CD4-positive, alpha-beta T cell treated with Interleukin-15 for 1 hour (primary cell): ENCODE measurements at places on chromosomes 16 and 17.

- DNase-seq: no peak
These were observed 26.8 kb upstream of the PRKCA start for GRCh38 chr17:66275651-66276050.

DNA sequence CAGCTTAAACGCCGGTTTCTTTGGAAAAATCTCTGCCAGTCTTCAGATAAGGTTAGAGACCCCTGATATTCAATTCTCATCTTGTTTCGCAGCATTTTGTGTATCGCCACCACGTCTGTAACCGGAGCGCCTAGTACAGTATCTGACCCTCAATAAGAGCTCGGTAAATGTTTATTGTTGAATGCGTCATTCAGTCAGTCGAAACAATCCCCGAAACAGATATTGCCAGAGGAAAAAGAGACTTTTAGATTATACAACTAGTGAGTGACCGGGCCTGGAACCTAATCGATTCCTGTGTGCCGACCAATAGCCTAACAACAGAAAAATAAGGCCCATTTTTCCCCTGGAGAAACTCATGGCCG, 626 bp downstream of the PELP1 start:
- no peak for DNase-seq

GRCh38 chr17:72301887-72302286, 181.1 kb downstream of the SOX9 start:
- DNase-seq: no peak

DNA sequence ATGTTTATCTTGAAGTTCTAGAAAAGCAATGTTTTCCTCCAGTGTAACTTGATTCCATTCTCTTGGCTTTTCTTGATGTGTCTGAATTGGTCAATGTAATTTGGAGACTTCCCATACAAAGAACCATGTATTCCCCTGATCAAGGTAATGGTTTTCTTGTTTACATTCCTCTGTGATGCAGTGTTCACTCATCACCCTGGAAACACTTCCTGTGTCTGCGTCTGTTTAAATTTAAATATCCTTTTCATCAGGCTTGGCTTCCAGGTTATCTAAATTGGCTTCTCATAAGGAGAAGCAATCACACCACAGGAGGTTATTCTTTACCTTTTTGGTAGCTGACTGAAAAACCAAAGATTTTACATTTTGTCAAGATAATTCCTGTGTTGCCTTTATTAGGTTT, 237.3 kb upstream of the WSCD1 start:
- no peak for DNase-seq

- DNase-seq: peak; percentile 79
These were observed 19.1 kb downstream of the COQ7 start for GRCh38 chr16:19086322-19087199.

DNA sequence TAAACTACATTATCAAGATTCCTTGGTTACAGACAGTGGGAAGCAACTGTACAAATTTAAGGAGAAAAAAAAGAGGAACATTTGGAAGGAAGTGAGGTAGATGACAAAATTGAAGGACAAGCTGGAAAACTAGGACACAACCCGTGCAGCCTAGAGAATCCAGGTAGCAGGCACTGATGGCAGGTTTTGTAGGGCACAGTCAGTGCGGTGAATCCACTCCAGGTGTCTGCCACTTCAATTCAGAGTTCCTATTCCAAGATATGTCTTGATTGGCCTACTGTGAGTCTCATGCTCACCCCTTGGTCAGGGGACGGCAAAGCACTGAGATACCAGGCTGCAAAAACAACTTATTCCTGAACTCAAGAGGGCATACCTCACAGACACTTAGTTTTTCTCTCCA, 37.8 kb downstream of the TNRC6C start:
- no peak for DNase-seq

GRCh38 chr16:26212599-26212998, 520.8 kb downstream of the HS3ST4 start:
- no peak for DNase-seq

GRCh38 chr16:74561626-74562025, 45.3 kb downstream of the GLG1 start:
- no peak for DNase-seq

DNA sequence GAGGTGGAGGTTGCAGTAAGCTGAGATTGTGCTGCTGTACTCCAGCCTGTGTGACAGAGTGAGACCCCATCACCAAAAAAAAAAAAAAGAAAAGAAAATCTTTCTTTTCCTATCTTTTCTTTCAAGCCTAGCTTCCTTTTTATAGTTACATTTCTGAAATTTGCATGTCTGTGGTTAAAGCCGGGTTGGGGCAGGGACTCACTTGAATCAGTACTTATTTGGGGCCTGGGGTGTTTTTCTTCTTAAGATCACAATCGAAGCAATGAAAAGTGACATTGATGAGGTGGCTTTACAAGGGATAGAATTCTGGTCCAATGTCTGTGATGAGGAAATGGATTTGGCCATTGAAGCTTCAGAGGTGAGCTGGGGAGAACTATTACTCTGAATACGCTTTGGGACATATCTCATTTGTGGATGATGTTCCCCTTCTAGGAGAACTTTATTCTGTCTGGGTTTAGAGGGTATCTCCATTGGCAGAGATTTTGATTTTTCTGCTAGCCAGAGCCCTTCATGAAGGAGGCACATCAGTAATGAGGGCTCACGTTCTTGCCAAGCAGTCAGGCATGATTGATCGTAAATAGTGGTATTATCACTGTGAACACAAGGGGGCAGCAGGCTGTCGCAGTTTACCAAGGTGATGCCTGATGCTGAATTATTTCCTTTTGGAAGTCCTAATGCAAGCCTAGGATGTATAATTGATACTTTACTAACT, 14.3 kb downstream of the KPNB1 start:
- peak; percentile 53 for DNase-seq

- DNase-seq: no peak
These were observed 18.2 kb downstream of the MRTFB start for GRCh38 chr16:14089283-14089823.

- no peak for DNase-seq
These were observed 6.4 kb downstream of the LRRC3C start for GRCh38 chr17:39933912-39934311.

GRCh38 chr17:82648165-82648668, at the start of gene WDR45B:
Gene WDR45B (minus strand): TSS chr17:82648444. CDS start chr17:82648340, 104 bp downstream.
- peak; percentile 93 for DNase-seq

GRCh38 chr16:8126313-8126712, 464.0 kb downstream of the TMEM114 start:
- no peak for DNase-seq

DNA sequence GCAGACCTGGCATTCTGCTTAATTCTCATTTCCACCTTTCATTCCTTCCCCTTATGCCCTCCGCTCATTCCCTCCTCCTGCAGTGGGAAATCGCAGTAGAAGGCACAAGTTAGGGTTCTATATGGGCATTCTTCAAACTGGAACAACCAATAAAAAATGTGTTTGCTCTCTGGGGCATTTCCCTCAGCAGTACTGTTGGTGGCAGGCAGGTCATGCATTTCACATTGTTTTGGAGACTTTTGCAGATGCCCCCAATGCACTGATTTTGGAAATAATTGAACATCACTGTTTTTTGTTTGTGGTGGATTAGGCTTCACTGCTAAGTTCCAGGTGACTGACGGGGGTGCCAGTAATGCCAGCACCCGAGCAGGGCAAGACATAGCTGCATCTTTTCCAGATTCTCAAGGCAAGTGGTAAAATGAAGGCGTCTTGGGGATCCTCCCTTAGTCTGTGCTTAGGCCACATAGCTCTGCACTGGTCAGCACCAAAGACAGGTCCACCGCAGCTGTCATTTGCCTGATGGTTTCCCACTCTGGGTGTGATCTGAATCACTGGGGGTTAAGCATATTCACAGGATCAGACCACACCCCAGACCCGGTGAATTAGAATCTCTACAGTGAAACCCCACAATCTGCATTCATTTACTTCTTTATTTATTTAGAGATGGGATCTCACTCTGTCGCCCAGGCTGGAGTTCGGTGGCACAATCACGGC, 304.5 kb downstream of the CPPED1 start:
- no peak for DNase-seq

- DNase-seq: no peak
These were observed 1.3 kb upstream of the DNAI2 start for GRCh38 chr17:74272731-74273201.

DNA sequence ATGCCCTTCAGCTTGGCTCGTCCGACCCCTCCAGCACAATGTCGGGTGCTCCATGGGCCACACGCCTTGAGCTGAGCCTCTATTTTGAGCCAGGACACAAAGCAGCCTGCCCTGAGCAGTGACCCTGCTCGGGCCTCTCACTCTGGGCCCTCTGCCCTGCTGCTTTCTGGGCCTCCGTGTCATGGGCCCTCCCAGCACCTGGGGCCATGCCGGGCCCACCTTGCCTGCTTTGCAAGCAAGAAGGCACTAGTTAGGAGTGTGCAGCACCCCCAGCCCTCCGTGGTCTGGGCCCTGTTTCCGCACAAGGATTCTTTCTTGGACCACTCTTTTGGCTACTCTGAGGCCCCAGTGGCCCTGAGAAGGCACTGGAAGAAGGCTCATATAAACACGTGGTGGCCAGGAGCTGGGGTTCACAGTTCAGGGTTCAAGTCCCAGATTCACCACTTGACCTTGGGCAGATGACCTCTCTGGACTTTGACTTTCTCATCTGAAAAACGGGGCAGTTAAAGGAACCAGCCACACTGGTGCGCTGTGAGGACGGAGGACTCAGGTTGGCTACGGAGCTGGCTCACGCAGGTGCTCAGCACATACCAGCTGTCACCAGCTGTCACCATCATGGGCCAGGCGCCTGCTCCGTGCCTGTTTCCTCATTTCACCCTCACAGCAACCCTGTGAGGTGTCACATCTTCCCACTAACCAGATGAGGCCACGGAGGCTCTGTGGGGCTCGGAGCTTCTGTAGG, 166.0 kb upstream of the GSE1 start:
- peak; percentile 37 for DNase-seq

DNA sequence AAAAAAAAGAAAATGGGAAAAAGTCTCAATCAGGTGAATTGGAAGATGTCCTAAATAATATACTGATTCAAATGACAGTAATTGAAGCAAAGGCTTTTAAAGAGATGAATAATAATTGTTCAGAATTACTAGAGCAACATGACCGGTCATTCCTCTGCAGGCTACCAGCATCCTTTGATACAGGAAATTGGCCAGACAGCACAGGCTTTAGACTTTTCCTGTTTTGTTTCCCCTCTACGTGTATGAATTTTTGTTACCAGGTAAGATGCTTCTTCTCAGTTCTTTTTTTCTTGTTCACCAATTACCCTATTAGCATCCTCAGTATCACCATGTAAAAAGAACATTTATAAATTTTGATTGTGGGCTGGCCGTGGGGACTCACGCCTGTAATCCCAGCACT, 77.5 kb downstream of the RPGRIP1L start:
- no peak for DNase-seq

- DNase-seq: no peak
These were observed 15.1 kb downstream of the ETV4 start for GRCh38 chr17:43531082-43531378.

- DNase-seq: no peak
These were observed 266.4 kb downstream of the MAF start for GRCh38 chr16:79334127-79334526.

DNA sequence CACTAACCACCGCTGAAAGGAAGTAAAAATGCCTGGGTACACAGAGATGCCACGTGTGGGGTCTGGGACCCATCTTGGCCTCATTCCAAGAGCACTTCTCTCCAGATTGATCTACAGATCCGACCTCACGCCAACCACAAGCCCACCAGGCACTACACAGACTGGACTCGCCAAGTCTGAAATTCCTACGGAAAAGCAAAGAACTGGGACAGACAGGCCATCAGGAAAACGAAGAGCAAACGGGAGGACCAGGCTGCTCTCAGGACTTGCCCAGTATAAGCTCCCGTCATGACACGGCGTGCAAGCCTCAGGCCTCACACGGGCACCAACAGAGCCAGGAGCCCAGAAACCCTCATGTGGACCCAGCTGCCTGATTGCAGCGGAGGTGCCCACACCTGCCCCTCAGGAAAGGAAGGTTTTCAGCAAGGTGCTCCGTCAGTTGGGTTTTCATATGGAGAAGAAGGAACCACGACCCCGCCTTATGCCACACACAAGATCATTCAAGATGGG, 20.1 kb upstream of the C16orf95 start:
- no peak for DNase-seq
